ENCODE measurements at places on chromosomes 16 and 17.

DNA sequence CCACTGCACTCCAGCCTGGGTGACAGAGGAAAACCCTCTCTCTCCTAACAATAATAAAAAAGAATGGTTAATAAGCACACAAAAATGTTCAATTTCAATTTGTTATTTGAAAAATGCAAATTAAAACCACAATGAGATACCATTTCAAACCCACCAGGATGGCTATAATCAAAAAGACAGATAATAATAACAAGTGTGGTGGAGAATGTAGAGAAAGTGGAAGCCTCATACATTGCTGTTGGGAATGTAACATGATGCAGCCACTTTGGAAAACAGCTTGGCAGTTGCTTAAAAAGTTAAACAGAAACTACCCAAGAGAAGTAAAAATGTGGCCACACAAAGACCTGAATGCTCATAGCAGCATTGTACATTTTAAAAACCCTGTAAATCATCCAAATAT lies 51.8 kb upstream of the MAP3K14 start:
- no peak for DNase-seq

GRCh38 chr17:29073520-29073919 lies 30.6 kb downstream of the PIPOX start:
- no peak for DNase-seq

- DNase-seq: no peak
These were observed 58.2 kb downstream of the MFSD11 start for GRCh38 chr17:76796081-76796480.

GRCh38 chr16:7314163-7314562 lies 18.5 kb upstream of the RBFOX1 start:
- DNase-seq: no peak

DNA sequence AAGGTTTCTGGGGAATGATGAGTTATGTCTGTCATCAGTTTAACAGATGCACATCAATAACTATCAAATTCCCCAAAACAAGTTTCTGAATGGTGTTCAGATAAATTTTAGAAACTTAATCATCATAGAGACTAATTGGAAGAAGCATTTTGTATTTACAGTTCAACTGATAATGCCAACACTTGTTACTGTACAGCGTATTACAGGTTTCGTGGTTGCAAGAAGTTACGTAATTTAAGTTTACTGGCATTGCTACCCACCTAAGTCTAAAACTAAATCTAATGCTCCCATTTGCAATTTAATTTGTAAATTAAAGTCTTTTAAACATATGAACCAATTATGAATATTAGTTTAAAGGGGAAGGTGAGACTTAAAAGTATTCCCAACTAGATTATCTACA lies 3.0 kb downstream of the SRSF1 start:
- DNase-seq: no peak

DNA sequence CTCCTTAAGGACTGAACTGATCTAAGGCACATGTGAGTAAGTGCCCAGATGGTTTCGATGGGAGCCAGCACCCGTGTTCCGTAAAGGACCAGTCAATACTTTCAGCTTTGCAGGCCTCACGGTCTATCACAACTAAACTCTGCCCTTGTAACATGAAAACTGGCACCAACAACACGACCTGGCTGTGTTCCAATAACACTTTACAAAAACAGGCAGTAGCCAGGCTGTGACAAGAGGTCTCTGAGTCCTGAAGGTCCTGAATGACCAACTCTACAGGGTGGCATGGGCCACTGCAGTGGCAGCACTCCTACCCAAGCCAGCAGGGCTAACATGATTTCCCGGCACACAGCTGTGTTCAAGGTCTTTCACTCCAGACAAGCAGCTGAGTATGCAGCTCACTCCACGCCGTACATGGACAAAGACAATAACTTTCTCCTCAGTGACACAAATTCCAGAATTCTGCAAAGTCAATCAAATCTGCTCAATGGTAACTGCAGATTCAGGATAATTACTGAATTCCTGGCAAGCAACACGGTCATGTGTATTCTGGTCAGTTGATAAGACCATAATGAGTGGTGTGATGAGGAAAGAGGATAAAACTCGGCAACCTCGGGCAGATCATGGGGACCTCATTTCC lies 15.3 kb downstream of the NPLOC4 start:
- DNase-seq: no peak

- DNase-seq: no peak
These were observed 126.8 kb downstream of the ZFHX3 start for GRCh38 chr16:72921106-72921505.

DNA sequence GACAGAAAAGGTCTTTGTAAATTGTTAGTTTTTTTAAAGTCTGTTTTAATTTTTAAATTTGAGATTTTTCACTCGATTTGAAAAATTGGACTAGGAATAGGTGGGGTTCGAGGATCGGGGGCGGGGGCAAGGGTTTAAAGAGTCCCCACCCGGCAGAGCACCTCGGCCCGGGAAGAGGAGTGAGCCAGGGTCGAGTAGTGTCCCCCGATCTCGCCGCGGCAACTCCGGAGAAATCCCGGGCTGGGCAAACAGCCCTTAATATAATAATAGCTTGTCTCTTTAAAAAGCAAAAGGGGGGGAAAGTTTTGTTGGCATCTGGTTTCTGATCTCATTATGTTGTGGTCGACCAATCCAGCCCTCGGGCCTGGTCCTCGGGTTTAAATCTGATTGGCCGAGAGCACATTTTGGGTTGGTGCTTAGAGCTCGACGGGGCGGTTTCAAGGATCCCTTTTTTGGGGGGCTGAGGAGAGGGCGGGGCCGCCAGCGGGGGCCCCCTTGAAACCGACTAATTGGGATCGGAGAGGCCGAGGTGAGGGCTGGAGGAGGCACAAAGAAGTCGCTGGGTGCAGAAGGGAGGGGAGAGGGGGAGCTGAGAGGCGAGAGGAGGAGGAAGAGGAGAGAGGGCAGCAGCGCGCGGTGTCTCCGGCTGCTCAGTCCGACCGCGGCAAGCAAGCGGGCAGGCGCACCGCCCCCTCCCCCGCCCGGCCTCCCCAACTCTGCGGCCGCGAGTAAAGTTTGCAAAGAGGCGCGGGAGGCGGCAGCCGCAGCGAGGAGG lies at the start of gene FZD2:
Gene FZD2, plus strand, starts transcription at position 653 of the 775 bp plus-strand sequence. CDS start 205 bp downstream, outside the sequence.
- DNase-seq: no peak

DNA sequence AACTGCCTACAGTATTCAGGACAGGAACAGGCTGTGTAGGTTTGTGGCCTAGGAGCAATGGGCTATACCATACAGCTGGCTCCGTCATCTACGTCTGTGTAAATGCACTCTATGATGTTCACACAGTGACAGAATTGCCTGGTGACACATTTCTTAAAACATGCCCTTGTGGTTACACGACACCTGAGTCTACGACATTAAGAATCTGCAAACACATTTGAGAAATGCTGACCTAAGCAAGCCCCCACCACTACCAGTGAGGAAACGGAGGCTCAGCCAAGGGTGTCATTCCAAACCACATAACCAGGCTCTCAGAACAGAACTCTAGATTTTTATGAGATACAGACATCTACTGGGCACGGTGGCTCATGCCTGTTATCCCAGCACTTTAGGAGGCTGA lies 23.5 kb downstream of the USP36 start:
- DNase-seq: peak; percentile 20

- no peak for DNase-seq
These were observed 61.4 kb upstream of the IRX3 start for GRCh38 chr16:54347961-54348360.

DNA sequence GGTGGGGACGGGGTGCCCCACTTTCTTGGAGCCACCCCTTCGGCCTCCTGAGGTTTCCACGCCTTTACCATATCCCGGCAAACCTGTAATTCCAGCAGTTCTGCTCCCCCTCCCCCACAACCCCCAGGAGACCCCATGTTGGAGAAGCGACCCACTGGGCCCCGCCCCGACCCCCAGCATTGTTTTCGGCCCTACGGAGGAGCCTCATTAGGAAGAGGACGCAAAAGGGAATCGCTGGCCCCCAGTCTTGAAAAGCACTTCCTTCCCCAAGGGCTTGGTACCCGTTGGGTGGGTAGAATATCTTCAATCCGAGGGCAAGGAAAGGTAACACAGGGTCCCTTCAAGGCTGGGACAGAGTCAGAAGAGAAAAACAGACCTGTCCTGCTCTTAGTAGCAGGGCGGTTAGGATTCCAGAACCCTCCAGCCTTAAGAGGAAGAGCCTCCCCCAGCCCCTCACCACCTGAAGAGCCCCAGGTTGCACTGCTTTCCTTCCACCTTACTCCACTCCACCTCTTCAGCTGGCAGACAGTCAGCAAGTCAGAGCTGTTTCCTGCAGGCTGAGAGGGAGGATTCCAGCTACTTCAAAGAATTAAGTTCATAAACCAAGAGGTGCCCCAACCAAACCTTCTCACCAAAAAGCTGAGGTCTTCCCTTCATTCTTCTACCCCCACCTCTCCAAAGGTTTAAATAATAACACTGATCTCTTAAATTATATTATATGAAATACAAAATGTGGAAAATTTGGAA lies 803 bp upstream of the TLCD2 start:
- DNase-seq: no peak

DNA sequence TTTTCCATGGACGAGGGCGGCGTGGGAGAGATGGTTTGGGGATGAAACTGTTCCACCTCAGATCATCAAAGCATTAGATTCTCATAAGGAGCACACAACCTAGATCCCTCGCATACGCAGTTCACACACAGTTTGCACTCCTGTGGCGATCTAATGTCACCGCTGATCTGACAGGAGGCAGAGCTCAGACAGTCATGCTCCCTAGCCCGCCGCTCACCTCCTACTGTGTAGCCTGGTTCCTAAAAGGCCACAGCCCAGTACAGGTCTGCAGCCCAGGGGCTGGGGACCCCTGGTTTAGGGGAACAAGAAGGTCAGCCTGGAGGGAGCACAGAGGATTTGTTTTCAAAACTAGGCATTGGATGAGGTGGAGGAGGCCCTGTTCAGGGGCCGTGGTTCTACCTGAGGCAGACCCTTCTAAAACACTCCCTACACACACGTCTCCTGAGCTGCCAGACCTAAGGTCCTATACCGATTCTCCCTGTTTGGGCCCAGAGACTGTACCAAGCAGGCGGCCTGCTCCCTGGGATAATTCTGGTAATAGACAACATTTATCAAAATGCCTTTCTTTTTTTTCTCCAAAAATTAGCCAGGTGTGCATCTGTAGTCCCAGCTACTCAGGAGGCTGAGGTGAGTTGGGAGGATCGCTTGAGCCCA lies 38.6 kb downstream of the AXIN2 start:
- no peak for DNase-seq

GRCh38 chr17:17808706-17809432 lies 27.9 kb downstream of the SREBF1 start:
- no peak for DNase-seq

- no peak for DNase-seq
These were observed 116.5 kb upstream of the AXIN2 start for GRCh38 chr17:65677932-65678331.

DNA sequence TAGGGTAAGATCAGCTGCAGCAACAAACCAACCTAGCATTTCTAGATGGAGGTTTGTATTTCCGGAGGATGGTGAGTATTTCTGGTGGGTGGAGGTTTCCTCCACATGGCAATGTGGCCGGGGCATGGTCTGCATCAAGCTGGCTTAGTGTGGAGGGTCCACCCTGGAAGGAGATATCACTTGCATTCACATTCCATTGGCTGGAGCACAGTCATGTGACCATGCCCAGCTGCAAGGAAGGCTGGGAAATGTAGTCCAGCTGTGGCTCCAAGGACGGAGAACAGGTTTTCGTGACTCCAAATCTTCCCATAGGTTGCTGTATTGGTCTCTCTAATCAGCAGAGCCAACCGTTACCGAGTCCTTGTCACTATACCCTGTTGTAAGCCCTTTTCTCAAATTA lies 68.7 kb downstream of the RAI1 start:
- no peak for DNase-seq

DNA sequence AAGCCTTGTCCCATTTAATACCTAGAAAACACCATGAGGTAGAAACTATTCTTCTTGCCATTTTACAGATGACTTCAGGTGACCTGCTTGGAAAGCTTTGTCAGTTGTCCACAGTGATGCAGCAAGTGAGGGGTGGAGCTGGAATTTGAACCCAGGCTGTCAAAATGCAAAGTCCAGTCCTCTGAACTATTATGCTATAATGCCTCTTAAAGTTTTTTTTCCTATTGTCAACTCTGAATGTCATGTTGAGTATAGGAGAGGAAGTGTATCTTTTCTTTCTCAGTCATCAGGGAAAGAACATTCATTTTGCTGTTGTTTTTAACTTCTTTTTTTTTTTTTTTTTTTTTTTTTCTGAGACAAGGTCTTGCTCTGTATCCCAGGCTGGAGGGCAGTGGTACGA lies 525.6 kb downstream of the XYLT1 start:
- no peak for DNase-seq

GRCh38 chr17:2179615-2180295 lies 123.8 kb downstream of the SMG6 start:
- no peak for DNase-seq

DNA sequence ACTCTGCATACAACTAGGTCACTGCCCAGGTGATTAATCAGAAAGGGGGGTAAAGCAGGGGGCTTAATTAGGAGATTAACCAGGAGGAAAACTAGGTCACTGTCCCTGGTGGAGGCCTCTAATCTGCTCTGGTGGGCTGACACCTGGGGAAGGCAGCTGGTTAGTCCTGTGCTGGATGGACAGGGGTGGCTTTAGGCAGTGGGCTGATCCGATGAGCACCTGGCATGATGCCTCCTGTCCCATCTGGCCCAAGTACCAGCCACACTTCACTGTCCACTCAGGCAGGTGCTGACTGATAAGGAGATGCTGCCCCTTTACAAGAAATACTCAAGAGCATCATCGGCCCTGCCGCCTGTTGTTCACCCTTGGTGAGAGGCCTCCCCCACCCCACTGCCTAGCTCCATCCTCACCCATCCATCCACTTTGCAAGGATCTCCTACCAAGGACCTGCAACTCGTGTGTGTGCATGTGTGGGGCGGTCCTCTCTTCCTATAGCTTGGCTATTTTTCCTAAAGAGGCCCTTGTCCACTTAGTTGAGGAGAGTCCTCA lies 13.8 kb upstream of the RCVRN start:
- DNase-seq: no peak

GRCh38 chr17:33531311-33531710 lies 238.2 kb upstream of the ASIC2 start:
- no peak for DNase-seq

DNA sequence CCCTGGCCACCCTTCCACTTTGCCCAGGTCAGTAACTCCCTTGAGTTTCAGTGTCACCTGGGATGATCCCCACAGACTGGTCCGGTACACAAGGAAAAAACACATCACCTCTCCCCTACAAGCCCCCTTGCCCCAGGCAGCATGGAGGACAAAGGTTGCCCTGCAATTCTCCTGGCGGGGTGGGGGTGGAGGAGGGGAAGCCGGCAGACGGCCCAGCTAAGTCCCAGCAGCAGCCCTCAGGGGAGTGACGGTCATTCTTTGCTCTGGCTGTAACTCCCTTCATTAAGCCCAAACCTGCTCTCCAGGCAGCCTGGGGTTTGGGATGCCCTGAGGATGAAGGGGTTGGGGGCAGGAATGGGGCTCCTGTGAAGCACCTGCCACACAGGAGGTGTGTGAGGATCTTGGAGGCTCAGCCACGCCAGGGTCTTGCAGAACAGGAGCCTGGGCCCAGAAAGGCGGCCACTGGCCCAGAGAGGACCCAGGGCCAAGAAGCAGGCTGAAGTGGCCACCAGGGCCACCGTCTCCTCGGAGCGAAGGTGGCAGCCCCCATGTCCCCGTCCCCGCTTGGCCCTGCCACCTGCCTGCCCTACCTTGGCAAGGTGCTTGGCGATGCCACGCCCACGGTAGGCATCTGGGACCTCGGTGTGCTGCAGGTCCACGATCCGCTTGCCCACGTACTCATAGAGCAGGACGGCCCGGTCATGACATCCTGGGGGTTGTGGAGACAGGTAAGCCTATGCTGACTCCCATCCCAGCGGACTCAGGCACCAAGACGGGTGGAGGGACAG lies 9.5 kb downstream of the NATD1 start:
- DNase-seq: no peak
